ENCODE measurements at places on chromosomes 5 and 9.

DNA sequence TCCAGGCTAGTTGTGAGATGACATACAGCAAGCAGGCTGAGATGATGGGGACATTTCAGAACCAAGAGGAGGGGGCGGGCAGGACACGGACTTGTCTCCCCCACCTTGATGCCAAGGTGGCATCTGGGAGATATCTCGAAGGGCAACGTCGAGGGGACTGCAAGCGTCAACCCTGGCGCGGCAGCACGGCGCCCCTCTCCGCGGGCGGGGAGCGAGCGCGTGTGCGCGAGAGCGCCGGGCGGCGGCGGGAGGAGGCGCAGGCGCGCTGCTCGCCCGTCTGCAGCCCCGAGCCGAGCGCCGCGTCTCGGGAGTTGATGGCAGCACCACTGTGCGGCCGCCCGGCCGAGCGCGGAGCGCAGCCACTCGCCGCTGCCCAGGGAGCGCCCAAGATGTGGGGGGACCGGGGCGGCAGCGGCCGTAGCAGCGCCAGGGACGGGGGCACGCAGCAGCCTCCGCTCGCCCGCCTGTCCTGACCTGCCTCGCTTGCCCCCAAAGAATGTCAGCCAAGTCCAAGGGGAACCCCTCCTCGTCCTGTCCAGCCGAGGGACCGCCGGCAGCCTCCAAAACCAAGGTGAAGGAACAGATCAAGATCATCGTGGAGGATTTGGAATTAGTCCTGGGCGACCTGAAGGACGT, at the start of gene PRR16:
PRR16 (plus strand) TSS at position 310 of the 636 bp plus-strand sequence.
- DNase-seq: no peak

DNA sequence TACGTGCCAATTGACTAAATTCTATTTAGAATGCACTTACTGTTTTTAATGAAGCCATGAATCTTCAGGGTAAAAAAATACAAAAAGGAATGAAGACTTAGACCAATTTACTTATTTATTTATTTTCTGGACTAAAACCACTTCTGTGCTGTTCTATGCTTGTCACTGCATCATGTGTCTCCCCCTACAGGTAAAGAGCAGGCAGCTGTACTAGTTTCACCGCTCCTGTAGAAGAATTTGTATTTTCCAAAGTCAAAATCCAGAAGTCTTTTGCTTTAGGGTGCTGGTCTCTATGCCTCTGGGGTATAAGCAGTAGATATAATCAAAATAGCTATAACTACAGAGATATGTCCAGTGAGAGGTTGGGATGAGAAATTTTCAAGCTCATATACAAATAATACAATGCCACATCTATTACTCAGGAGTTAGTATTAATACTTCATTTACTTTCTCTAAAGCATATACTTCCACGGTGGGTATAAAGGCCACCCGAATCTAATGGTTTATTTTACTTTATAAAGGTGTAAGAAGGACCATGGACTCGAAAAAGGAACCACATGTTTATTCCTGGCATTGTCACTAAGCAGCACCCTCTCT, 591.5 kb downstream of the RAB3C start:
- DNase-seq: no peak

DNA sequence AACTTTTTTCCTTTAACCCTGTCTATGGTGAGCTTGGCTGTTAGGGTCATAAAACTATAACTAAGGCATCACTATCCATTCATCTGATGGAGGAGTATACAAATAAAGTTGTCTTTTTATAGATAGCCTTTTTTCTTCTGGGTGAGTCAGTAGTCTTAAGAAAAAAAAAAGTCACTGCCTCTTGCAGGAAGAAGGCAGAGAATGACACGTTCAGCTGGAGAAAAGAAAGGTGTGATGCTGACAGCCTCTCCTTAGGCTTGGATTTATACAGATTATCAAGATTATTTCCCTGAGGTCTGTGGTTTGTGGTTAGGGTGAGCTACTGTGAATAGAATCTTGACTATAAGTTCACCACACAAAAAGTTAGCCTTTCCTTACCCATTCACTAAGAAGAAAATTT, 23.0 kb downstream of the EPB41L4B start:
- DNase-seq: no peak

DNA sequence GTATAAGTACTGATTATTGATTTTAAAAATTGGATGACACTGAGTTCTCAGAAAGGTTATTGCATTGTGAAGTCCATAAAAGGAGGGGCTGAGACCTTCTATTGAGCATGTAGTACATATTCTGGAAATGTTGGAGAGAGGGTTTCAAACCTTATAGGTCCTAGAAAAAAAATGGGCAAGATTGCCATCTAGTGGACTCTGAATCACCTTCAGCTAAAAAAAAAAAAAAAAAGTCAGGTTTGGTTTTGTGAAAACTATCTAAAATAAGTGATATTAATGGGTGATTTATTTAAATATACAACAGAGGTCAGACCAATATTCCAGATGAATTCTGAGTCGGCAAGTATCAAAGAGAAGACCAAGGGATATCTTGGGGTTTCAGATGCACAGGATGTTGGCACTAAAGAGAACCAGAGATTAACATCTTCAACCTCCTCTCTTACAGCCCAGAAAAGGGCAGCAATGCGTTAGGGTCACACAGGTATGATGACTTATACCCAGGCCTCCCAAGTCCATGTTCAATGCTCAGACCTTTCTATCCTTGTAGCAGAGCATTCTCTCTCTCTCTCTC, 109.8 kb upstream of the NMUR2 start:
- no peak for DNase-seq

- no peak for DNase-seq
Measured at GRCh38 chr5:13567819-13568218, 376.7 kb downstream of the DNAH5 start.

GRCh38 chr5:131209506-131210150, 38.9 kb downstream of the LYRM7 start:
- DNase-seq: no peak

DNA sequence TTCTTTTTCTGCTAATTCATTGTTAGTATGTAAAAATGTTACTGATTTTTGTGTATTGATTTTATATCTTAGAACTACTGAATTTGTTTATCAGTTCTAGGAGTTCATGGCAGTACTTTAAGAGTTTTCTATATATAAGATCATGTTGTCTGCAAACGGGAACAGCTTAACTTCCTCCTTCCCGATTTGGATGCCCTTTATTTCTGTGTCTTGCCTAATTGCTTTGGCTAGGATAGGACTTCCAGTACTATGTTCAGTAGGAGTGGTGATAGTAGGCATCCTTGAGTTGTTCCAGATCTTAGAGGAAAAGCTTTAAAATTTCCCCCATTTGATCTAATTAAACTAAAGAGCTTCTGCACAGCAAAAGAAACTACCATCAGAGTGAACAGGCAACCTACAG, 20.1 kb downstream of the RCL1 start:
- no peak for DNase-seq

- no peak for DNase-seq
Measured at GRCh38 chr9:118268046-118268445, 563.8 kb downstream of the TLR4 start.

DNA sequence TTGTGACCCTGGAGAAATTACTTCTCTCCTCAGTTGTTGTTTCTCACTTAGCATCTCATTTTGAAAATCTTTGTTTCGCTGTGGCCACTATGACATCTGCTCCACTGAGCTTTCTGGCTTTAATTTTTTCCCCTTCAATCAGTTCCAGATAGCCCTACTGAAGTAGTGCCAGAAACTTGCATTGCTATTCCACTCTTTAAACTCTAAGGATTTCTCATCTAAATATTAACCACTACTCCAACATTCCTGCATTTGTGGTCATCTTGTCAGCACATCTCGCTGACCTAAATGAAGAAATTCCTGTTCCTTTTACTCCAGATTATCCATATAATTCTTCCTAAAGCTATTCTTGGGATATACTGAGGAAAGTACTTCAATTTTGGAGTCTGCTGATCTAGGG, 15.3 kb upstream of the NOL6 start:
- no peak for DNase-seq

- no peak for DNase-seq
Measured at GRCh38 chr9:127935765-127936221, 1.9 kb downstream of the DPM2 start.

DNA sequence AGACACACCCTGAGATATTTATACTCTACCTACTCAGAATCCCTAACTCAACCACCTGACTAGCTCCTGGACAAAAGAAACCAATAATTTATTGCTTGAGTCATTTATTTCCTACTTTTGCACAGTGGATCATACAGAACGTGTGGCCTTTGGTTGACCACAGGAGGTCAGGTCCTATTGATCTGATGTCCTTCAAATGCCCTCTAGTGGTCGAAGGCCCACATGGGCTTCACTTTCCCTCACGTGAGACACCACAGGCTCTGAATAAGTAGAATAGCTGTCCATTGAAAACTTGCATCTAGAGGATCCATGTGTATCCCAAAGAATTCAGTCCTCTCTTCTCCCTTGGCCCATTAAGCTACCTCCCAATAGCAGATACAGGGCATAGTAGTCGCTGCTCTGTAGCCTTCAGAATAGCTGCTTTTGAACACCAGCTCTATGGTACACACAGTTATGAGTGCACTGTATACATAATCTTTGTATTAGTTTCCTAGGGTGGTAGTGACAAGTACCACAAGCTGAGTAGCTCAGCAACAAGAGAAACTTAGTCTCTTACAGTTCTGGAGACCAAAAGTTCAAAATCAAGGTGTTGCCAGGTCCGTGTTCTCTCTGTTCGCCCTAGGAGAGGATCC, 177.6 kb upstream of the SMARCA2 start:
- DNase-seq: no peak

GRCh38 chr5:179221877-179222220, 123.4 kb downstream of the ADAMTS2 start:
- DNase-seq: no peak

- no peak for DNase-seq
Measured at GRCh38 chr5:56791396-56791795, 24.0 kb upstream of the MAP3K1 start.

DNA sequence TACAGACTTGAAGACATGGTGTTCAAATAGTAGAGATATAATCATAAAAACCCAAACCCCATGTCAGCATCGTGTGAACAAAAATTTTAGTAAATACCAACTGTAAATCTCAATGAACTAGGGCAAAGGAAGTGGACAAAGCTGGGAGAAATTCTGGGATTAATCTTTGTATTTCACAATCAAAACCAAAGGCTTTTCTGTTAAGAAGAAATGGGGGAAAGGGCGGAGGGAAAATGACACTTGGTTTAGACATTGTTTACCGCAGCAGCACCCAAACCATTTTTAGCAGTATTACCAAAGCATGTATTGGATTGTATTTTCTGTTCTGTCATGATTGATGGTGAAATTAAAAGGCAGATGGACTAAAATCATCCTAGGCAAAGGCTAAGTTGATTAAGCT, 134.2 kb upstream of the PRSS3 start:
- DNase-seq: no peak

GRCh38 chr9:113962396-113962795, 86.3 kb downstream of the ZNF618 start:
- DNase-seq: no peak

- DNase-seq: no peak
Measured at GRCh38 chr9:92652461-92652860, 17.5 kb downstream of the IPPK start.

- DNase-seq: no peak
Measured at GRCh38 chr5:159478950-159479349, 148.7 kb upstream of the IL12B start.

DNA sequence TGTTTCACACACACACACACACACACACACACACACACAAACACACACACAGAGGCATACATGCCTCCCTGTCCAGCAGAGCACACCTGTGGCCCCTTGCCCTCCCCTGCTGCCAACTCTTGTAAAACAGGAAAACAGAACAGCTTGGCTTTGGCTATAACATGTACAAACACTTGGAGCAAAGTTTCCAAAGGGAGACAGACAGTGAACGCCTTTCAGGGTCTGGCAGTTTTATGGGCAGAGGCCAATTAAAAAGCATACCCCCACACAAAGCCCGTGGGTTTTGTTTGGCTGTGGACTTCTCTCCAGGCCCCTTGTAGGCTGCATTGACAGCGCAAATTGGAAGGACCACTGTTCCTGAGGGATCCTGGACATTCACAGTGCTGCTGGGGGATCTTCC, 265.6 kb downstream of the PAPPA start:
- no peak for DNase-seq

GRCh38 chr5:115815693-115816225, 700 bp downstream of the CDO1 start:
- no peak for DNase-seq

DNA sequence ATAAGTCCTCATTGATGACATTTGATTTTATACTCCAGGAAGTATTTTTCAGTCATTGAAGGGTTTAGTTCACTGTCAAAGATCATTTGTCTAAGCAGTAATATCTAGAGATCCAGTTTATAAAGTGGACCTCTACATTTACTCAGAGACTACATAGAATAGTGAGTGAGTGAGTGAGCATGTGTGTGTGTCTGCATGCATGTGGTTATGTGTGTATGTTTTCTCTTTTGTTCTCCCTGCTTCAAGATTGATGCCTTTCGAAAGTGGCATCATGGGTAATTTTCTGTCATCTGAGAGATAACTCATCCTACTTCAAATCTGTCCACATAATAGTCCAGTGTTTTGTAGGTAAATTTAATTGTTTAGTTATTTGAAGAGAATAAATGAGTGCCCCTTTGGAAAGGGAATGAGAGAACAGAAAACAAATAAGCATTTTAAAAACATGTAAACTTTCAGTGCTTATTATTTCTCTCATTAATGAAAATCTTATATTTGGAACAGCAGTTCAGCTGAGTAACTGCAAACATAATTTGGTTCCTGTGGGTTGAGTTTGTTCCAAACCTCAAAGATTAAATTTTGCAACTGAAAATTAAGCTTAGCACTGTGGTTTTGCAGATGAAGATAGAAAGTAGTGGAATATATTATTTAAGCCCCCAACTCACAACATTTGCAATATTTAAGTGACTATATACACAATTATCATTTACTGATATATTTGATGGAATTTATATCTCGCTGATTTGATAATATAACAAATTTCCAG, 1295.1 kb upstream of the C9orf72 start:
- DNase-seq: no peak

DNA sequence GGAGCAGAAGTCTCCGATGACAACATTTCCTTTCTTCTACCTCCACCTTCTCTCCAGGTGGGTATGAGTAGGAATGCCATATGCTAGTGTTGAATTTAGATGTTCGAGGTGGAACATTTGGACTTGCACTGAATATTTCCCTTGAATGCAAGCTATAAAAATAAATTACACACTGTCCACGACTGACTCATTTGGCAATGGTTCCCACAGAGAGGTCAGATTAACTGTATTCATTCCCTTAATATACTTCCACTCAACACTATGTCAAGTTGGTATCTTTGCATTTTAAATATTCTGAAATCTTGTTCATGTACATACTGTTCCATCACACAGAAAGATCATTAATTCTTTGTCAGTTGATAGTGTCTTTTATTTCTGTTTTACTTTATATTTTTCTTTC, 222.6 kb upstream of the PIK3R1 start:
- no peak for DNase-seq

GRCh38 chr9:117405950-117406705, 8.7 kb downstream of the ASTN2 start:
- DNase-seq: no peak

- DNase-seq: no peak
Measured at GRCh38 chr9:107751567-107752210, 262.1 kb upstream of the KLF4 start.

GRCh38 chr5:172213126-172213525, 19.2 kb downstream of the EFCAB9 start:
- DNase-seq: no peak

Data from stimulated activated CD4-positive, alpha-beta T cell treated with anti-CD3 and anti-CD28 coated beads, Interleukin-15, amount 100 ng/mL, for 1 hour (primary cell).